Right ventricle myocardium inferior (tissue), 1 donor: ENCODE measurements at places on chromosomes 5 and 9.

DNA sequence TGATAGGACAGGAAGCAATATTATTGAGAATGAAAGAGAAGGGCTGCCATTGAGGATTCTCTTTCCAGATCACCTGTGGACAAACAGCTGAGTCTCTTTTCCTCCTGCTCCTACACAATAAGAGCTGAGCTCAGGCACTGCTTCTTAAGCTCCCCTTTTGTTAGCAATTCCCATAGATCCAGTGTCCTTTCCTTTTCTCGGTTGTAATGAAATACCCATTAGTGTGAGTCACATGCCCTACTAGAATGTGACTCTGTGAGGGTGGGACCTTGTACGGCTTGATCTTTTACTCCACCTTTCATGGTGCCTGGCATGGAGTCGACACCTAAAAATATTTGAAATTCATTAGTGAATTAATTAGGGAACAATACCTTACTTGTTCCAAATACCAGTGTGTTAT is 269.2 kb downstream of the NR3C1 start:
- no peak for DNase-seq

- DNase-seq, result no peak
Observed at GRCh38 chr5:153559926-153560325, 69.5 kb downstream of the GRIA1 start.

- DNase-seq, result no peak
Observed at GRCh38 chr9:14303521-14303920, 10.4 kb downstream of the NFIB start.

DNA sequence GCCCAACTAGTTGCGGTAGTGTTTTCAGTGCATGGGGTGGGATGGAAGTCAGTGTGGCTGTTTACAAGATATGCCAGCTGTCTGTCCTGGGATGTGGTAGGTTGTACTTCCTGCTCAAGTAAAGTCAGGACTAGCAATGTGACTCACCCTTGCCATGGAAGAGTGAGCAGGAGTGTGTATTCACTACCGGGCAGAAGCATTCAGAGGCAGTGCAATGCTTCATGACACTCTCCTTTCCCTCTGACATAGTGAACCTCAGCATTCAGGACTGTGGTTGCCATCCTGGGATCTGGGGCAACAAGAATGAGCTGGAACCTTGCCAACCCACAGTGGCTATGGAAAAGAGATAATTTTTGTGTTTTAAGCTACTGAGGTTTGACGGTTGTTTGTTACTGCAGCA is 68.9 kb downstream of the BOD1 start:
- no peak for DNase-seq

GRCh38 chr9:125564631-125565030 is 142.4 kb downstream of the MAPKAP1 start:
- no peak for DNase-seq

GRCh38 chr5:5179597-5179996 is 39.5 kb downstream of the ADAMTS16 start:
- DNase-seq, result no peak

DNA sequence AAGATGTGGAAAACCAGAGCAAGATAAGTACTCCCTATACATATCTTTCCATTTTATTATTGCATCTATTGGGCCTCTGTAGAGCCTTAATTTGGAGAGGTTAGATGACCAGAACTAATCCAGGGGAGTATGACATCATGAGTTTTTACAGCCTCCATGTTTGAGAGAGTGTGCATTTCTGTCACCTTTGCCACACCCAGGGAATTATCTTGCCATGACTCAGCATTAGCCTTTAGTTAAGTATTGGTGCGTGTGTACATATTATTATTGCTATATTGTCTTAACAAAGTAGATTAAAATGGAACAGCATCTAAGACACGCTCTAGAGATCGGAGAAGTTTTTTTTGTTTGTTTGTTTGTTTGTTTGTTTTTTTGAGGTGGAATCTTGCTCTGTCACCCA is 27.6 kb downstream of the DIMT1 start:
- no peak for DNase-seq

GRCh38 chr9:84880835-84881234 is 211.3 kb downstream of the NTRK2 start:
- DNase-seq, result no peak

DNA sequence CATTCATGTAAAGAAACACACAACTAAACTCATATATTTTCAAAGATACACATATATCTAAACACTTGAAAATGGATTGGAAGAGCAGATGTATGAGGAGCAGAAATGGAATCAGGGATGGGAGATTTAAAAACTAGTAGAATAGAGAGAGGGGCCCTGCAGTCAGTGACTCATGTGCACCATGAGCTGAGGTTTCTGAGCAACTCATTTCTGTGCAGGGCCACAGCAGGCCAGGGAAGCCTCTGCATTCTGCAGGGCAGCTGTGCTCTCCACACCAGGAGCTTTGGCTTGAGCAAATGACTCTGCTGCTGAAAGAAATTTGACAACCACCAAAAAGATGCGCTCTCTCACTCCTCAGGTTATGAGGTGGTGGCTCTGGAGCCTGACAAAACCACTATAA is 27.1 kb downstream of the LHX6 start:
- no peak for DNase-seq

GRCh38 chr9:107874591-107875369 is 385.2 kb upstream of the KLF4 start:
- no peak for DNase-seq

GRCh38 chr5:160379511-160379910 is 9.1 kb upstream of the C1QTNF2 start:
- DNase-seq, result no peak

- no peak for DNase-seq
Observed at GRCh38 chr5:148970876-148971275, 92.0 kb downstream of the SH3TC2 start.
